A549 (cell line): ENCODE measurements at places on chromosomes 12 and 14. TPM values are rescaled to one million over a fixed set of nuclear protein-coding genes. Genes with fewer than 3 reads are reported as not detected.

Gene TROAP
- 49.3 to 59.3 TPM (median 55.5 TPM) in 3 replicates for polyA plus RNA-seq

GRCh38 chr14:20143911-20144310, 5.3 kb downstream of the OR4N5 start:
- DNase-seq = peak; percentile 23

DNA sequence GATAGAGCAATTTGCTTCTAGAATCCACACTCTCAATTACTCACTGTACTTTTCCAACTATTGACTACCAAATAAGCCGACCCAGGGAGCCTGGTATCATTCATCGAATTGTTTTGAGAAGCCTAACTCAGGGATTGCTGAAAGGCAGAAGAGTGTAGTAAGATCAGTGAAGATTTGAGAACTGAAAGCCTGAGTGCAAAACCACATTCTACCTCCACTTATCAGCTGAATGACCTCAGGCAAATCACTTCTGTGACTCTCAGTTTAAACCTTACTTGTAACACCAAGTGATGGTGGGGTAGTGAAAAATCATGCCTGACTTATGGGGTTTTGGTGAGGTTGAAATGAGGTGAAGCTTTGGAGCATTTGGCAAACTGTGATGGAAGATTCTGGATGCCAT, 126.1 kb upstream of the MAX start:
- DNase-seq = no peak

Gene SMARCC2
- polyA plus RNA-seq = 48.9 to 57.1 TPM (median 51.9 TPM) in 3 replicates

- peak; percentile 42 for DNase-seq
These were observed 7.7 kb downstream of the GATC start for GRCh38 chr12:120453977-120454376.

- peak; percentile 87 for DNase-seq
These were observed 170.1 kb upstream of the PWP1 start for GRCh38 chr12:107515446-107515958.

Gene KRT83
- 43.3 to 52.1 TPM (median 44.8 TPM) in 3 replicates for polyA plus RNA-seq

Gene HRK
- polyA plus RNA-seq = 0.13 to 0.14 TPM (median 0.13 TPM) in 3 replicates

- peak; percentile 60 for DNase-seq
These were observed 5.3 kb downstream of the OASL start for GRCh38 chr12:121033625-121034349.

GRCh38 chr12:21644516-21644915, 13.1 kb downstream of the LDHB start:
- no peak for DNase-seq

GRCh38 chr12:51449580-51450246, 25.1 kb downstream of the SLC4A8 start:
- DNase-seq = no peak

GRCh38 chr12:22473212-22473611, 71.1 kb downstream of the C2CD5 start:
- no peak for DNase-seq

- no peak for DNase-seq
These were observed 53.6 kb upstream of the CD163 start for GRCh38 chr12:7557227-7557626.

GRCh38 chr12:131852551-131853299, 24.5 kb downstream of the MMP17 start:
- no peak for DNase-seq

DNA sequence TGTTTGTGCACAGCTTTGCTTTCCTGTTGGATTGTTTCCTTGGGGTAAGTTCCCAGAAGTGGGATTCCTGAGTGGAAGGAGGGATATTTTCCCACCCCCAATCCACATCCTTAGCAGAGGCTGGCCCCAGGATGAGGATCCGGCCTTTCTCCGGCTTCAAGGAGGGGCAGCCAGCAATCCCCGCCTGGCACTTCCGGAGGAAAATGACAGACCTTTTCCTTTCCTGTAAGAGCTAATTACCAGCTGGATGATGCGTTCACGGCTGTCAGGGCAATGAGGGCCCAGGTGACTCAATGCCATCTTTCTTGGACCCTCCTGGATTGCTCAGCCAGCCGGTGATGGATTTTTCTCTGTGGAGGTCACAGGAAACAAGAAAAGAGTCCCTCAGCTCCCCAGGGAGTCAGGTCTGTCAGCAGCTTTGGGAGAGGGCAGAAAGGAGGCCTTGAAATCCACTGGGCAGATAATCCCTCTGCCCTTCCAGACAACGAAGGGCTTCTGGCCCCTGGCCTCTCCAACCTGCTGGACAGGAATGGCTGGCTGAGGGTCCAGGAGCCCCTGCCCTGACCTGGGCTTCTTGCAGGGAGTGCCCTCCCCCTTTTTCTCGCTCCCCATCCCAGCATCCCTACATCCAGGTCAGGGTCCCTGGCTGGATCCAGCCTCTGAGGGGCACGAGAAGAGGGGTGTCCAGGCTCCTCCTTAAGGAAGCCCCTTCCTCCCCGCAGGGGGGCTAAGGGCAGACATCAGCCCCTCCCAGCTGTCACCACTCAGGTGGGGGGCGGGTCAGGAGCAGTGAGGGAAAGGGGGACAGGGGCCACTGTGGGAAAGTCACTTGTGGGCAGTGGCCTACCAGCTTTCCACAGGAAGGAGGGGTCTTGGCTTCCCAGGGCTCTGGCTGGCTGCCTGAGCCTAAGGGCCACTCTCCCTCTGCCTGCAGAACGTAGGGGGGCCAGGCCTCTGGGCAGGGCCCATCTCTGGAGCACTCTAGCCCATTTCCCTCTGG, 16.1 kb upstream of the CCDC85C start:
- no peak for DNase-seq

- no peak for DNase-seq
These were observed 84.1 kb upstream of the SLC38A2 start for GRCh38 chr12:46456356-46457334.

DNA sequence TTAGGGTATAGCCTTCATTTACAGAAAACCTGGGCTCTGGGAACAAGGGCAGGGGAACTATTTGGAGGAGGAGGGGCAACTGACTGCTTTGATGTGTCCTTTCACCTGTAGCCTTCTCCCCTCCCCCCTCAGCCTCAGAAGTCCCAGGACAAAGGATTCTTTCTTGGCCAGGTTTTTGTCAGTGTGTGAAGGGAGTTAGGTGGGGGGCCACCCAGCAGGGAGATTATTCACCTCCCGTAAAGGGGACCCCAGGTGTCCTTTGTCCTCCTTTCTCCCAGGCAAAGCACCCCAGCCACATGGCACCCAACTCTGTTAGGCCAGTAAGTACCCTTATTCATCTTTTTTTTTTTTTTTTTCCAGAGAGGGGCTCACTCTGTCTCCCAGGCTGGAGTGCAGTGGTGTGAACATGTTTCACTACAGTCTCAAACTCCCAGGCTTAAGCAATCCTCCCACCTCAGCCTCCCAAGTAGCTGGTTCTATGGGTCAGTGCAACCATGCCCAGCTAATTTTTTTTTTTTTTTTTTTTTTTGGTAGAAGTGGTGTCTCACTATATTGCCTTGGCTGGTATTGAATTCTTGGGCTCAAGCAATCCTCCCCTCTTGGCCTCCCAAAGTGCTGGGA, 723 bp upstream of the NFE2 start:
- DNase-seq = no peak

GRCh38 chr12:82660541-82661325, 26.0 kb upstream of the TMTC2 start:
- DNase-seq = no peak

DNA sequence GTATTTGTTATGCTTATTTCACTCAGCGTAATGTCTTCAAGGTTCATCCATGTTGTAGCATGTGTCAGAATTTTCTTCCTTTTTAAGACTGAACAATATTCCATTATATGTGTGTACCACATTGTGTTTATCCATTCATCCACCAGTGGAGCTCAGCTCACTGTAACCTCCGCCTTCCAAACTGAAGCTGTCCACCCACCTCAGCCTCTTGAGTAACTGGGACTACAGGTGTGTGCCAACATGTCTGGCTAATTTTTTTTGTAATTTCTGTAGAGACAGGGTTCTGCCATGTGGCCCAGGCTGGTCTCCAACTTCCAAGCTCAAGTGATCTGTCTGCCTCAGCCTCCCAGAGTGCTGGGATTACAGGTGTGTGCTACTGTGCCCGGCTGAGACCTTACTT, 21.1 kb downstream of the CCDC77 start:
- DNase-seq = no peak

Gene DIO2
- 72.5 to 93.7 TPM (median 87.5 TPM) in 3 replicates for polyA plus RNA-seq

DNA sequence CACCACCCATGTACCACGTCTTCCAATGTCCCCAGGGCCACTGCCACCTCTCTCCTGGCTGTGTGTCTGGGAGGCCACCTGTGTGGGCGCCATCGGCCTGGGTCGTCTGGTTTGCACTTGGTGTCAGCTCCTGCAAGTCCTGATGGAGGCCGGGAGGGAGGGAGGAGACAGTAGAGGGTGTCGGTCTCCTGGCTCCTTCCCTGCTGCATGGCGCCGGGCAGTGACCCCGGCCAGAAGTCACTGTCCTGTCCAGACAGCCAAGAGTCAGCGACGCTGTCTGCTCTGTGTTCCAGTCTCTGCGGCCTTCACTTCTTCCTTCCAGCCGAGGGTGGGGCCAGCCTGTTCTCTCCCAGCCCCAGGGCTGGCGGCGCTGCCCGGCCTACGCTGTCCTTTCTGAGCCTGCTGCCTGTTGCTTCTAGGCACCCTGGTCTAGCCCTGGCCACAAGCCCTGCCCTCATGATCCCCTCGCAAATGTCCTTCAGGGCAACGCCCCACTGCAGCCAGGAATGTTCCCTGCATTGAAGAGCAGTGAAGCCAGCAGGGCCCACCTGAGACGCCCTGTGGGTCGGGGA, 13.0 kb upstream of the LBHD2 start:
- no peak for DNase-seq

Gene SMAGP
- 14.8 to 16.4 TPM (median 15.5 TPM) in 3 replicates for polyA plus RNA-seq

GRCh38 chr12:85280984-85281630, 1.1 kb downstream of the ALX1 start:
- DNase-seq = no peak

Gene MAP3K9
- polyA plus RNA-seq = 5.3 to 6.1 TPM (median 5.4 TPM) in 3 replicates

Gene GEMIN2
- polyA plus RNA-seq = 26.8 to 31.7 TPM (median 30.6 TPM) in 3 replicates

DNA sequence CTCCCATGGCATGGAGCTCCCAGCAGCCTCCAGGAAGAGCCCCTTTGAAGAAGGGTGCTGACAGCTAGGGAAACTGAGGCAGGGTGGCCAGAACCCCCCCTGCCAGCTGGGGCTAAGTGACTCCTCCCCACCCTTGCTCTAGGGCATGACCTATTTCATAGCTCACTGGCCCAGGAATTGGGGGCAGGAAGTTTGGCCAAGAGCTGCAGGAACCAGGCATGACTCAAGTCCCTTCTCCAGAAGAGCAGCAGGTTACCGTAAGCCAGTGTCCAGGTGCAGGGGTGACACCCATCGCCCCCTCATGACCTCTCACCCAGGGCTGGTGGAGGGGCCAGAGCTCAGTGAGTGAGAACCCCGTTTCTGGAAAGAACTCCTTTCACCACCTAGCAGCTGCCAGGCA, 1.9 kb downstream of the RASAL1 start:
- no peak for DNase-seq

DNA sequence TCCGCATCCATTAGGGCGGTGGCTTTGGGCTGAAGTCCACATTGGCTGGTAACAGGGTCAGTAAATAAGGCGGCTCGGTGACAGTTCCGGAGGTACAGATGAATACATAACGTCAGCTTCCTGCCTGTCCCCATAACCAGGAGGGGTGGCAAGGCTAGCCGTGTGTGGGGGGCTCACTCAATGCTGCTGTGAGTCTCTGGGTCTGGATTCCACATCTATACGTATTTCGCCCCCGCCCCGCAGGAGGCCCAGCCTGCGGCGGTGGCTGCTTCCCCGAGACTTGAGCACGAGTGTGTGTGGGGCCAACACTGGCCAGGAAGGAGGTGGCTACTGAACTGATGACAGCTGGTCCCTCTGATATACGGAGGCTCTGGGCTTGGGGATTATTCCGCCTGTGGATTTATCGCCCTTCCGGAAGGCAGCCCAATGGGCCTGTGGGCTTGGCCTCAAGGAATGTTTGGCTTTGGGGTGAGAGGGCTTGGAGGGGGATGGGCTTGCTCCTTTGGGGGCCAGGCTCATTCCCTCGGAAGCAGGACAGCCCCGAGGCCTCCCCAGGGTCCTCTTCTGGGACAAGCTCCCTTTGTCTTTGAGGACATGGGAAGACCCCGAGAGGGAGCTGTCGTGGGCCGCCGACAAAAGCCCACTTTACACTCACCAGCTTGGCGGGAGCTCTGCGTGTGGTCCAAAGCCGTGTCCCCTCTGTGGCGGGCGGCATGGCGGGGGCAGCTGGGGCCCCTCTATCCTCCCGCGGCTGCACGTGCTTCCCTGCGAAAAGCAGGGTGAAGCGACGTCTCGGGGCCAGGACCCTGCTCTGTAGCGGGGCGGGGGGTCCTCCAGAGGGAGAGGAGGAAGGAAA, 82.1 kb downstream of the KIF26A start:
- no peak for DNase-seq

DNA sequence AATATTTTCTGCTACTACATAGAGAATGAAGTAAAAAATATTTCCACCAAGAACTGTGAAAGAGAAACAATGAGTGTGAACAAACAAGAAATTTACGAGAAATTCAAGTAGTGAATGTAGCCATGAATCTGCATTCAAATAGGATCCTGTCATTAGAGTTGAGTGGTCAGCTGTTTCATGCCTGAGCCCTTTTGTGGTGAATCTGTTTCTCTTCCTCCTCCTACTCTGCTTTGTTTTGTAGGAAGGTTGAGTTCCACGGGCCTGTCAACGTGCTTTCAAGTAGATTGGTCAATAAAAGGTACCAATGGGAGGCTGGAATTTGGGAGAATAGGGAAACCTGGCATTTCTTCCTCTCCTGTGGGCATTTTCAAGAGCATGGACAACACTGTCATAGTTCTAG, 1749.6 kb upstream of the FLRT2 start:
- no peak for DNase-seq

- no peak for DNase-seq
These were observed 9.8 kb upstream of the ZNF385A start for GRCh38 chr12:54394281-54394719.

Gene SERPINA10
- 0.03 TPM in 1 of 3 replicates, not detected in the others for polyA plus RNA-seq

- no peak for DNase-seq
These were observed 1.3 kb downstream of the BBS10 start for GRCh38 chr12:76346798-76347420.
